Transverse colon (tissue), 4 donors: ENCODE measurements at places on chromosomes 16 and 17.
A peak's percentile ranks its signal among the peaks of the same experiment; 100 is the strongest.

GRCh38 chr16:30478766-30479478 is 6.4 kb downstream of the ITGAL start:
- no peak for DNase-seq

GRCh38 chr17:57954397-57955182 is 622 bp downstream of the CUEDC1 start:
- DNase-seq: peak; percentile 66

DNA sequence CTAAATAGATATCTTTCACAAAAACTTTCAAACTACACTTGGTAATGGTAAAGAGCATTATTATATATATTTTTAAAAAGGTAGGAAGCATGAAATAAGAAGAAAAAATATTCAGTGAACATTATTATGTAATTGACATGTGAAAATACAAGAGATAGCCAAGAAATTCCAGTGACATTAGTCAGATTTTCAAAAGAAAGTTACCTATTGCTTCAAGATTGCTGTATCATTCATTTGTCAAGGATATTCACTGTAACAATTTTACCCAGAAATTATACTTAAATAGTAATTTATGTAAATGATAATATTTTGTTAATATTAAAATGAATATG is 350.2 kb downstream of the KIF2B start:
- no peak for DNase-seq

- no peak for DNase-seq
Measured at GRCh38 chr16:87694441-87695125, 71.2 kb downstream of the KLHDC4 start.

DNA sequence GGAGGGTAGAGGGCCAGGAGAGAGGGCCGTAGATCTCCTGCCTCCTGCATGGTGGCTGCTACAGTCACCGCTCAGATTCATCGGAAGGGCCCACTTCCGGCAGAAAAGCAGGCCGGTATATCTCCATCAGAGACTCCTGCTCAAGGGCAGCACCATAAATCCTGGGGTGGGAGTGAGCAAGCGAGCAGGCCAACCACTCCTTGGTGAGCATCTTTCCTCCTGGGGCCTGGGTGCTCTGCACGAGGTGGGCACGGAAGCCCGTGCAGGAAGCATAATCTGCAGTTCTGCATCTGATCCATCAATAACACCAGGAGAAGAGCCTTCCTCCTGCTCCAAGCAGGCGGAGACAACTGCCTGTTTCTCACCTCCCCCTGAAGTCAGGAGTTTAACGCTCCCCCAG is 57.4 kb upstream of the TMEM132E start:
- no peak for DNase-seq

GRCh38 chr16:50595859-50596258 is 47.7 kb downstream of the NKD1 start:
- DNase-seq: no peak

- no peak for DNase-seq
Measured at GRCh38 chr17:17140590-17140980, 65.5 kb downstream of the PLD6 start.

DNA sequence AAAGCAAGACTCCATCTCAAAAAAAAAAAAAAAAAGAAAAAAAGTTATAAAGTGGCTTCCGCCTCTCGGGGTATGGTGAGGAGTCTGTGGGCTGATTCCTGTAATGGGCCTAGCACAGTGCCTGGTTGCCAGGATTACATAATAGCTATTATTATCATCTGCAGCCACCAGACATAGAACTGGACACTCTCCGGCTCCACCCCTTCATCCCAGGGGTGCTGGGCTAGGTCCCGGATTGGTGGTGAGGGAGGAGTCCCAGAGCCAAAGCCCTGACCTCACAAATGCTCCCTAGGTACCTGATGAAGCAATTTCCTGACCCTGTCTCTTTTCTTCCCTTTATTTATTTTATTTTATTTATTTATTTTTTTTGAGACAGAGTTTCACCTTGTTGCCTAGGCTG is 11.6 kb upstream of the ADGRG1 start:
- no peak for DNase-seq

GRCh38 chr16:75065149-75065505 is 51.5 kb downstream of the LDHD start:
- DNase-seq: peak; percentile 41

- DNase-seq: no peak
Measured at GRCh38 chr16:83728492-83728891, 79.3 kb upstream of the HSBP1 start.

- DNase-seq: peak; percentile 79
Measured at GRCh38 chr17:40355123-40355803, 9.3 kb downstream of the GJD3 start.

DNA sequence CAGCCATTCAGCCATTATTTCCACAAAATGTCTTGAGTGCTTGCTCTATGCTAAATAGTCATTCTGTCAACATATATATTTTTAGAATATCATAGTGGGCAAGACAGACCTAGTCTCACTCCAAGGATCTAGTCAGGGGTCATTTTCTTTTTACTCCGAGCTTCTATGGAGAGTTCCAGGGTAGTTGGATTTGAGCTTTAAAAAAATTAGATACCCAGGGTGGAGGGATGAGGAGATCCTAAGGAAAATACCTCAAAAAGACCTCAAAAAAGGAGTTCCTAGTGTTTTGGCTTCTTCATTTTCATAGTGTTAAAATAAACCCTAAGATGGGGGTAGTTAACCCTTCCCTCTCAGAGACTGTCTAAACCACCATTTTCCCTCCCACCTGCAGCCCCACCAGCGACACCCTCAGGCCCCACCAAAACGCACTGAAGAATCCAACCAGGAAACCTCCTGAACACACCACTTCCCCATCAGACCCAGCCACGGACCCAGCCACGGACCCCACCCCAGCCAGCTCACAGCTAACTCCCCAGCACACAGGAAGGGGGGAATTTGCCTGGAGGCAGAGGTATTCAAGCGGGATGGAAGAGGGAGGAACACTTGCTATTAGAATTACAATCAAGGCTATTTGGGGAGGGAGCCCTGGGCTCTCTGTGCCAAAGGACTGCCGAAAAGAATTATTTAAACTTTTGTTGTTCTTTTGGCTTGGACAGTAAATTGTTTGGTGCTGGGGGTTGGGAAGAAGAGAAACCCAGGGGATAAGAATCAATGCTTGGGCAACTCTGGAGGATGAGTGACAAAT is 2.2 kb downstream of the ETV4 start:
- no peak for DNase-seq

DNA sequence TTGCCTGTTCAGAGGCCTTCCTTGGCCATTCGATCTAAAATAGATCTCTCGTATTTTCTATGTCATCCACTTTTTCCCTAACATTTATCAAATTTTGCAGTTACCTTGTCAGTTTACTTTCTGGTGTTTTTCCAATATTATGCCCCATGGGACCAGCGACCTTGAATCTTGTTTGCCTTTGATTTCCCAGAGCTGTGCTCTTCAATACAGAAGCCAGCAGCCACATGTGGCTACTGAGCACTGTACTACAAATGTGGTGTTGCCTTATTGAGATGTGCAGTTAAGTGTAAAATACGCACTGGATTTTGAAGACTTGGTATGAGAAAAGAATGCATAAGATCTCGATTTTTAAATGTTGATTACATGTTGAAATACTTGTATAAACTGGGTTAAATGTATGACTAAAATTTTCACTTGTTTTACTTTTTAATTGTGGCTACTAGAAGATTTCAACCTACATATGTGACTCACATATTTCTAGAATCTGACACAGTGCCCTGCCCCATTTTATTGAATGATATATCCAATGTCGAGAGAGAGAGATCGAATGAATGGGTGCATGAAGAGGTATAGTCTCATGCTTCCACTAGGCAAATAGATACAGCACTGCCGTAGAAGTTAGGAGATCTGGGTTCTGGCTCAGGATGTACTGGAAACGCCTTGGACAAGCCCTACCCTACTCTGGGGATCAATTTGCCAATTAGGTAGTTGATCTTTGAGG is 824 bp upstream of the PSME3 start:
- DNase-seq: no peak

- no peak for DNase-seq
Measured at GRCh38 chr16:77467821-77468335, 33.0 kb upstream of the ADAMTS18 start.

DNA sequence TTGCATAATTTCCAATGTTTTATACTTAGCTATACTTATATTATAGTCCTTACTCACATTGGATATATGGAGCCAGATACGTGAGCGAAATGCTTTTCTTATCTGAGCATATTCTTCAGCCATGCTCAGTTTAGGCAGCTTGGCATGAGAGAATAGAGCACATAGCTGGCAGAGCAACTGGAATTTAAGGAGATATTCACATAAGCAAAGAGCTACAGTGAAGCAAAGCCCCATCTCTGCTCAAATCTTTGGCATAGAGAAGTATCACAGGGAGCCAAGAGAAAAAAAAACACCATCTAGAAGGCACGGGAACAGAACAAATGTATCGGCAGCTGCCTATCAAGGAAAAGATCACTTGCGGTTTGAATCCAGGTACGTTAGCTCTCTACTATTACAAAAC is 734.2 kb upstream of the KIF2B start:
- DNase-seq: no peak

GRCh38 chr17:77475016-77475976 is 334.5 kb downstream of the SEC14L1 start:
- no peak for DNase-seq
